Fibroblast of skin of scalp (primary cell): ENCODE measurements at places on chromosomes 3 and 15.
A peak's percentile ranks its signal among the peaks of the same experiment; 100 is the strongest.

DNA sequence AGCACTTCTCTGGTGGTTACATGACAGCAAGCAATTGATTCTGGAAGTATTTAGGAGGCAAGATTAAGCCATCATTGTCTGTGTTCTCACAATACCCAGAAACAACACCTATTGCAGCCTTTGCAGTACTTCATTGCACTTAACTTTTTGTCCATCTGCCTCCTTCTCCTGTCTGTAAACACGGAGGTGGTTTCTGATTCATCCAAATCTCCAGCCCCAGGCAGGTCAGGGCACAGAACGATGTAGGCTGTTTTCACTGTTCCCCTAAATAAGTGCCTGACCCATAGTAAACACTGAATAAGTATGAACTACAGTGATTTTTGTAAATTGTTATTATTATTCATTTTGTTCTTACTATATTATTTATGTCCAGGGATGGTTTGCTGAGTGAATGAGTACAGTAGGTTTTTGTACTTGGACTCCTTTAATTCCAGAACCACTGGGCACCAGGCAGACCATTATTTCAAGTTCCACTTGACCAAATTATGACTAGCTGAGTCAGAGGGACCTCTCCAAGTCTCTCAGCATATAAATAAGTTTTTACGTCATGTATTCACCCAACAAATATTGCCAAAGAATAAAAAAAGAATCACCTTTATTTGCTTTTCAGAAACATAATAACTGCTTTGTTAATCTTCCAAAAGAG lies 283.3 kb upstream of the TRIM42 start:
- no peak for DNase-seq

- peak; percentile 26 for DNase-seq
Observed at GRCh38 chr3:57281715-57282114, 10.8 kb downstream of the ASB14 start.

DNA sequence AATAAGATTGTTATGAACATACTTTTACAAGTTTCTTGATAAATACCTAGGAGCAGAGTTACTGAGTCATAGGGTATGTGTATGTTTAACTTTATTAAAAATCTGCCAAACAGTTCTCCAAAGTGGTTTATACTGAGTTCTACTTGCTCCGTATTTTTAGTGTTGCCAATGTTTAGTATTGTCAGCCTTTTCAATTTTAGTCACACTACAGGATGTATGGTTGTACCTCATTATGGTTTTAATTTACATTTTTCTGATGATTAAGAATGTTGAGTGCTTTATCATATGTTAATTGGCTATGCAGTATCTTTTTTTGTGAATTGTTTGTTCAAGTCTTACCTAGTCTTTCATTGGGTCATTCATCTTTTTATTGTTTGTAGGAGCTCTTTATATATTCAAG lies 4.3 kb downstream of the TMOD3 start:
- no peak for DNase-seq

GRCh38 chr15:70483513-70483912 lies 279.8 kb downstream of the UACA start:
- DNase-seq = no peak

DNA sequence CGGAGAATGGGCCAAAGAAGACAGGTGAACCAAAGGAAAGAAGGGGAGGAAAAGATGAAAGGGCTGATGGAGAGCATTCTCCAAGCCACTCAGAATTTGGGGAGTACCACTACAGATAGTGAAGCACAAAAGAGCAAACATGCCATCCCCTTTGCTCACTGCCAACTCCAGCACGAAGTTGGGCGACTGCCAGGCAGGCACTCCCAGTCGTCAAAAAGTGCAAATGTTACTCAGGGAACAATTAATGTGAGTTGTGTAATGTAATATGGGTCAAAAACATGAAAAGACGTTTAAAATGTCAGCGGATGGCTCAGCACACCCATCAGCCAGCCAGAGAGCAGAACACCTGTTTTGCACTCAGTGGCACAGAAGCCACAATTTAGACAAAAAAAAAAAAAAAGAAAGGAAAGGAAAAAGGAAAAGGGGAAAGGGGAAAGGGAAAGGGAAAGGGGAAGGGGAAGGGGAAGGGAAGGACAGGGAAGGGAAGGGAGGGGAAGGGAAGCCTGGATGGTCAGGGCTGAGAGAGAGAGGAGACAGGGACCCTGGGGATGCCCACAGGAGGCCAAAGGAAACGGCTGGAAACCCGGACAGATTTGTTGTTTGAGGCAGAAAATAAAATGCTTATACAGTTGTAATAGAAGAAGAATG lies 82.7 kb downstream of the COL8A1 start:
- DNase-seq = peak; percentile 61
